ENCODE measurements at places on chromosomes 1 and 21. TPM values are rescaled to one million over a fixed set of nuclear protein-coding genes. Genes with fewer than 3 reads are reported as not detected.

The GBP1 gene
- total RNA-seq = 25.9 TPM

The HCN3 gene
- total RNA-seq = 1.2 TPM

The PCSK9 gene
- 0.89 TPM for total RNA-seq

The CCDC27 gene
- total RNA-seq = not detected

The RASSF5 gene
- 2.4 TPM for total RNA-seq

Measured in smooth muscle cell of the umbilical artery (primary cell).